Pancreas (tissue), 10 donors: ENCODE measurements at places on chromosomes 3 and 15. TPM values are rescaled to one million over a fixed set of nuclear protein-coding genes. Genes with fewer than 3 reads are reported as not detected.
A peak's percentile ranks its signal among the peaks of the same experiment; 100 is the strongest.

GRCh38 chr3:69144631-69145245 lies 22.3 kb upstream of the LMOD3 start:
- no peak for DNase-seq

DNA sequence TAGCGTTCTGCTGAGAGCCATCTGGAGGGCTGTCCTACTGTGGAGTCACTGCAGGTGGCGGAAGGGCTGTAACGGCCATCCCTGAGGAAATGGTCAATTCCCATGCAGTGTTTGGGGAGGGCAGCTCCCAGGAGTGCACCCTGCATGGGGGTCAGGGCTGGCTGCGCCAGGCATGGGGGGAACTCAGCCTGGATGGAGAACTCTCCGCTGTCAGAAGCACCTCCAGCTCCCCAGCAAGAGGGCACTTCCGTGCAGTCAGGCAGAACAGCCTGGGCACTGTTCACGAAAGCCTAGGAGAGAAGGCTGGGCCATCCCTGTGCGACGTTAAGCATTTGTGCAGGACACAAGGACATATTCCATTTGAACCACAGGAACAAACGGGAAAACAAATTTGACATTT lies 105.2 kb downstream of the LRIG1 start:
- no peak for DNase-seq

GRCh38 chr3:177320765-177321247 lies 123.5 kb upstream of the TBL1XR1 start:
- DNase-seq, result no peak

DNA sequence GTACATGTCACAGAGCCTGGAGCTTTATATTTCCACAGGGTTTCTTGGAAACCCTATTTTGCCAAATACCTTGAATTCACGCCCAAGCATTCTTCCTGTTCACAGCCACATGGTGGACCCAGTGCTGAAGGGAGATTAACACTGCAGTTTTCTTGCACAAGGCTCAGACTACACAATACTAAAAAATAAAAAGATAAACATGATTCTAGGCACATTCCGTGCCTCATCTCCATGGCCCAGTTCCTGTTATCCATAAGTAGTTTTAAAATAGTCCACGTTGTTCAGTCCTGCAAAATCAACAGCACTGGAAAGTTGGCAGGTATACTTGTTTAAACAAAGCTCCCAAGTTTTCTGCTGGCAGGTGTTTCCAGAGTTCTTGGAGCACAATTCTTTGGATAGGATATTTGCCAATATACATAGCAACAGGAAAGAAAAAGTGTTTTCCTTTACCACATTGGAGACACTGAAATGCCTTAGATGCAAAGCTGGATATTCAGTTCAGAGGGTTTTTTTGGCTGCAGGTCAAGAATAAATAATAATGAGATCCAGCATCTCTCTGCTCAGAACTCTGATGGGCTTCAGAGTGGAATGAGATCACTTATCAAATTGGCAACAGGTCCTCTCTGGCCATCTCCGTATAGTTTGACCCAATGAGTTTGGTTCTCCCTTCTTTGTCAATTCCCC lies 88.1 kb upstream of the TGFBR2 start:
- peak; percentile 32 for DNase-seq

DNA sequence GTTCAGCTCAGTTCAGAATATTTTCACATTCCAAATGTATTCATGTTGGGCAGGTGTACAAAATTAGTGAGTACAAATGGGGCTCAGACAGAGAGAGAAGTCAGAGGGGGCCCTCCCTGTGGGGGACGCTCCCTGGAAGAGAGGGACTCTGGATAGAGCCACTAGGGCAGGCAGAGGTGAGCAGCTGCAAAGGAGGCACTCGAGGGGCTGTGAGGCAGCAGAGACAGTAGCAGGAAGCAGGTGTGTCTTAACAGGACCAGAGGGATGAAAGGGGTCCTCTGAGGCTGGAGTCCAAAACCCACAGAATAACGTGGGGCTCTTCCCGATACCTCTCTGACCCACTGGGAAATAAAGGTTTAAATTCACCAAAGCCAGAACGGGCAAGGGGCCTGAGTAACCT lies 127.1 kb downstream of the MEGF11 start:
- DNase-seq, result no peak

DNA sequence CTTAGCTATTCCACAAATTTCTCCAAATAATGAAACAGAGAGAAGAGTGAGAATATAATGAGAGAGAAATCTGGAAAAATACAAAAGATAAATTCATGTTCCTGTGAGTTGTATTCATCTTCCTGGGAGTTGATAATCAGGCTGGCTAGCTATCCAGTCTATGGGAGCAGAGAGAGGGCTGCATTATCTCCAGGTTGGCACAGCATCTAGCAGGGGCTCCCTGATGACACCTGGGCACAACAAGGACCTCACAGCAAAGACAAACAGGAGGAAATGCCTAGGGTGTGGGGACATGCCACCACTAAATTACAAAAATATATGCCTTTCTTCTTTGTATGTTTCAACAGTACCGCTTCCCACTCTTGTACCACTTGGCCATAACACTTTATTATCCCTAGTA lies 1.9 kb downstream of the EHD4 start:
- DNase-seq, result no peak

DNA sequence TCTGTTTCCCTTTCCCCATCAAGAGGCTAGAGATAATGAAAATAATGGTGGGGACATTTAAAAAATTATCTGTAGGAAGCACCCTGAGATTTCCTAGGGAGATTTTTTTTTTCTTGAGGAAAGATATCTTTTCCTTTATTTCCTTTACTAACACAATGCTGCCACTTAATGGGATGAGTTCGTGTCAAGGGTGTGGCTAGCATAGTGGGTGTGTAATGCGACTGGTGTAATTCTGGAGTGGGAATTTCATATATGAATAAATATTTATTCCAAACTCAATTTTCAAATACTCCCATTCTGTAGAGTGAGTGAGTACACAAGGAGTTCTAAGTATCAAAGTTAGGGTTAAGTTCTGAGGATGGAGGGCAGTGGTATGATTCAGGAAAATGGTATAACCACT lies 66.1 kb upstream of the GALNT15 start:
- DNase-seq, result no peak

DNA sequence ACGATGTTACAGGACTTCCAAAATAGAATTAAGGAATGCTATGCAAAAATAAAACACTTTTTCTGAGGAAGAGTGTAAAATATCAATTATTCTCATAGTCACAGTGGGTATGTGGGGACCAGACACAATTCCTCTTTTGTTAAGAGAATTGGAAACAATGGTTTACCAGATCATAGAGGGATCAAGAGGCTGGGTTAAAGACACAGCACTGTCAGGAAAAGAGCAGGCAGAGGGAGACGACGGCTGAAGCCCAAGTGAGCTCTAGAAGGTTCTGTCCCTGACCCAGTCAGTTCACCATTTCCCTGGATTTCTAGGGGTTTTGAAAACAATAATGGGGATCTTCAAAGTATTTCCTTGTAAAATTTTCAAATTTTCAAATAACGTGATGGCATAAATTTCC lies 54.0 kb upstream of the POLR2M start:
- no peak for DNase-seq

DNA sequence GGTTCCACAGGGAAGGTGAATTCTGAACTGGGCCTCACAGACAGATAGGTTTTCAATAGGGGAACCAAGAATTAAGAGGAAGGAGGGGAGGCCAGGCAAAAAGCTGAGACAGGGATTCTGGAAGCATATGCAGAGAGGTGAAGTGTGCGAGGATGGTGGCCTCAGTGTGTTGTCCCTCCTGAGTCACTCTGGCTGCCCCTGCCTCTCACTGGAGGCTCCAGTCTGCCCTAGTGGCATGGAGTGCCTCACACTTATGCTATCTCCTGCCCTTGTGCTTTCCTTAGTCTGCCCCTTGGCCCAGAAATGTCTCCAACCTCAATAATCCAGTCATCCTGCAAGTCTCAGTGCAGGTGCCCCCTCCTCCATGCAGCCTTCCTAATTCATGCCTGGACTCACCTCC lies 32.2 kb upstream of the RBP1 start:
- DNase-seq, result no peak

- no peak for DNase-seq
Measured at GRCh38 chr15:69881302-69881670, 216.4 kb downstream of the TLE3 start.

DNA sequence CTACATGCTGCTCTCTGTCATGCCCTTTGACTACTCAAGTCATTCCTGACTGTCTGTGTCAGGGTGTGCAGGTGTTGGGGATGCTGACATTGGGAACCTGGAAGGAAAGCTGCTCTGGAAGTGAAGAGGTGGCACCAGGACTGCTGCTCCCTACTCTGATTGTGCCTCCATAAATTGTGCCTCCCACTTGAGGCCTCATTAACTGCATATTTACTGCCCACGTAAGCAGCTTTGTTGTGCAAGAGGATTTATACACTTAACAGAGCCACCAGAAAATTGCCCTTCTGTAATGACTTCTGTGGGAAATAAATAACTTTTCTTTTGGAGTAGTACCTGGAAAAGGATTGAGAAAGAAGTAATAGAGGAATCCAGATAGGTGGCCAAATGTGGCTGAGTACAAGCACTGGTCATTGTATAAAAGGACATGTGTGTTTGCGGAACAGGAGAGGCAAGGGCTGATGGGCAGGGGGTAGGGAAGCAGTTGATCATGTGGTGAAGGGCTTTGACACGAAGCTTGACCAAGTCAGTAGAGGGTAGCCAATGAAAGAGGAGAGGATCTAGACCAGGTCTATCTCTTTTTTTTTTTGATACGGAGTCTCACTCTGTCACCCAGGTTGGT lies 24.8 kb downstream of the IL20RB start:
- DNase-seq, result no peak

CACNA2D2 gene
- 5.7 TPM for polyA plus RNA-seq

PATL2 gene
- polyA plus RNA-seq, result 0.80 TPM

SLC41A3 gene
- 33.0 TPM for polyA plus RNA-seq

FAIM gene
- 36.5 TPM for polyA plus RNA-seq

LRRC3B gene
- polyA plus RNA-seq, result not detected

ZNF385D gene
- polyA plus RNA-seq, result 1.3 TPM
